H9 (cell line): ENCODE measurements at places on chromosomes 2 and 18.

DNA sequence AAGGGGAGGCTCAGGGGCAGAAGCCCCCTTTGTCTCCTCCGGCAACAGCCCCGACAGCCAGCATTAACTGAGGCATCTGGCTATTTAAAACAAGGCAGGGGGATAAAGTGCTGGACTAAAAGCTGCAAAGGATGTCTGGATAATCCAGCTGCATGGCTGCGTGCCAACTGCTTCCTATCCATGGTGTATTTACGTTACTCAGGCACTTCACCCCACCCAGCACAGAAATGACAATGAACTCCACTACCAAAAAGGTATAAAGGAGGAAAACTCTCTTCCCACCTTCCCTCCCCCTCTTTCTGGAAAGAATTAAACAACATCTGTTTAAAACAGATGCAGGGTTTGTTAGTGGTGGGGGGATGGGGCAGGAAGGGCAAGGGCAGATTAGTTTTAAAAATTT is 82.5 kb downstream of the SPRED2 start:
- DNase-seq = no peak

GRCh38 chr18:56726906-56727305 is 75.7 kb downstream of the WDR7 start:
- no peak for DNase-seq

GRCh38 chr2:30622452-30622851 is 175.4 kb downstream of the LCLAT1 start:
- DNase-seq = no peak

DNA sequence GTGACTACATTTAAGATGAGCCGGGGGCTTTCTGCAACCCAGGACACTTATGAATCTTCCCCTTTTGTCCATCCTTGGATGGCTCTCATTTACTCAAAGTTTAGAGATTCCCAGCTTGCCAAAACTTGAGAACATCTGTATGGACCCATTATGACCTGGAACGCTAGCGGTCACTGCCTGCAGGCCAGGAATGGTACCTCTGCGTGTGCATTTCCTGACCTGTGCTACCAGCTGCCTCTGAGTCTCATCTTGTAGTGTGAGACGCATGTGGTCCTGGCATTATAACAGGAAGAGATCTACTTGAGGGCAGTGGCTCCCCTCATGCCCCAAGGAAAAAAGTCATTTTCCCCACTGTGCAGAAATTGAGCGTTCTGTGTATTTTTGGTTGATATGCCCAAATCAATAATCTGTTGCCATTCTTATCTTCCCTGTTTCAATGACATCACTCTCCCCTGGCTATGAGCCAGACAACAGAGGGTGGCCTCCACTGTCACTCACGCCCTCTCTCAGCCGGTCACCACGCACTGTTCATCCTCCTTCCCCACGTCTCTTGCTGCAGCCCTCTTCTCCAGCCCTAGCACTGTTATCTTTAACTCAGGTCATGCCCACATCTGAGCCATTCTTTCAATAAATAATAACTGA is 28.5 kb upstream of the NPAS2 start:
- DNase-seq = no peak

GRCh38 chr2:67854103-67854743 is 208.6 kb downstream of the C1D start:
- no peak for DNase-seq
